ENCODE measurements at places on chromosomes 3 and 15.

GRCh38 chr15:55652359-55652758 is 64.2 kb upstream of the PYGO1 start:
- no peak for DNase-seq

- no peak for DNase-seq
These were observed 93.3 kb upstream of the CCDC54 start for GRCh38 chr3:107283948-107284347.

GRCh38 chr15:34793901-34794300 is 1.4 kb downstream of the ACTC1 start:
- no peak for DNase-seq

DNA sequence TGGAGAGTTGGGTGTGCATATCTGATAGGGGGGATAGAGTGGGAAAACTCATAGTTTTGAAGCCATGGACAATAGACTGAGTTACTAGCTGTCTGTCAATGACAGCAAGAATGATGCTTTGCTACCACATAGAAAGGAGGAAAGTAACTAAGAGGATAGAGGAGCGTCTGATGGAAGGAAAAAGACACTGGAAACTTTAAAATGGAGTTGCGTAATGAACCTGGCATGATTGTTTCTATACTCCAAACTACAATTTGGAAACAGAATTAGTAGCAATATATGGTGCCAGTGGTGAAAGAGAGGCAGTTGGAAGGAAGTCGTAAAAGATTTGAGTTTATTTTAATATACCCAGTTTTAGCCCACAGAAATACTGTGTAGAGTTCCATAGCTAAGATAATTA is 163.6 kb downstream of the TUSC7 start:
- no peak for DNase-seq

- no peak for DNase-seq
These were observed 172.1 kb downstream of the LRTM1 start for GRCh38 chr3:54755756-54756155.

- DNase-seq = no peak
These were observed 143.8 kb downstream of the IGF1R start for GRCh38 chr15:98792117-98792516.

DNA sequence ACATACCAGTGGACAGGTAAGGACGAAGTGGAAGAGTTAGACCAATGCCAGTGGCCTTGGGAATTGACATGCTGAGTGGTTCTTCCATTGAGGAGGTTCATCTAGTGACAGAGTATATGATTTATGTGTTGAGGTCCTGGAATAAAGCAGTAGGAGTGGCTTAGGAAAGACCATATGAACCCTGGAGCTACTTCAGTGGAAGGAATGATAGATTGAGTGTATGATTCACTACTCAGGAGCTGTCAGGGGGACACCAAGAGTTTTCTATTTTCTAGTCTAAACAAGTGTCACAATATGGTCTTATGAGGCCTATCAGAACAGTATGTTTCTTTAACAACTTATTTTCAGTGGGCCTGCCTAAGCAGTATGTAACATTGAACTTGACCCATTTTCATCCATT is 63.9 kb downstream of the NME9 start:
- no peak for DNase-seq

GRCh38 chr3:108970561-108970960 is 16.9 kb upstream of the GUCA1C start:
- DNase-seq = no peak

GRCh38 chr3:39205131-39205530 is 12.7 kb upstream of the XIRP1 start:
- DNase-seq = no peak

DNA sequence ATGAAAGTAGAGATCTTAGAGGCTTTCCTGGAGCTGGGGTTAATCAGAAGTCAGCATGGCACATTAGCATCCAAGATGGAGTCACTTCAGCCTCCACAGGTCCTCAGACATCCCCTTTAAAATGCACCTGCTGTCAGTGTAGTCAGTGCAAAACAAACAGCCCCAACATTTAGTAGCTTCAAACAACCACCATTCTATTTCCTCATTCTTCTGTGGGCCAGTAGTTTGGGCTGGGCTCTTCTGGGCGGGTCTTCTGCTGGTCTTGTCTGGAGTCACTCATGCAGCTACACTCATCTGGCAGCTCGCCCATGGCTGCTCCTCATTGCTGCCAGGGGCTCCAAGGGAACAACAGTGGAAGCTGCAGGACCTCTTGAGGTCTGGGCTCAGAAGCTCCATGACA is 99.9 kb downstream of the TLE3 start:
- DNase-seq = no peak

GRCh38 chr15:69606144-69606543 is 153.5 kb downstream of the RPLP1 start:
- no peak for DNase-seq

DNA sequence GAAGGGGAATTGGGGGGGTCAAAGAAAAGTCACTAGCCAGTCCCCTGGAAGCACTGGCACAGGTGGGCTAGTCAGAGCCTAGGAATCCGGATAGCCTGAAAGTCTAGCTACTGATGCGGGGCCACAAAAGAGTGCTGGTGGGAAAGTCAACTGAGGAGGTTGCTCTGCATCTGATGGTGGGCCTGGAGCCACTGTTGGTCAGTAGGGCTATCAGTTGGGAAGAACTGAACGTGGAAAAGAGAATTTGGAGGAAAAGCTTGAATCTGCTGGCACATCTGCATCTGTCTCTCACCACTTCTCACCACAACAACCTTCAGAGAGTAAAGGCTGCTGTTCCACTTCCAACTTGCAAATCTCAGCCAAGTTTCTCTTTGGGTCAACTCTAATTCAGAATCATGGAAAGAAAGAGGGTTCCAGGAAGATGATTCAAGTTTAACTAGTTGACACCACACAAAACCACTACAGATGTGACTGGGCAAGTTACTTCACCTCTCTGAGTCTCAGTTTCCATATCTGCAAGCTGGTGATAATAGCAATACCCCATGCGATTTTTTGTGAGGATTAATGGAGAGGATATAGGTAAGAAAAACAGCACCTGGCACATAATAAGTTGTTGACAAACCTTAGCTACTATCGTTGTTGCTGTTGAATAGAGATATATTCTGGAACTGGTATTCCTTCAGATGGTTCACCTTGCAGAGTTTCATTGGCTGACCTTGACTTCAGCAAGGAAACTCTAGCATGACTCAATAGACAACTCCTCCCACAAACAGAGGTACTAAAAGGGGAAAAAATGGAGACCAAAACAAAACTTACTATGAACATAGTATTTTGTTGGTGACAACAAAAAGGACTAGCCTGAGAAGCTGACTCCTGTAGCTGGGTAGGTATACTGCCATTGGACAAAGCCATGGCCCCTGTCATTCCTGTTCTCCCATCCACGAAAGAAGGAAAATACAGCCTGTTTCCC is 280.2 kb upstream of the STT3B start:
- DNase-seq = no peak

DNA sequence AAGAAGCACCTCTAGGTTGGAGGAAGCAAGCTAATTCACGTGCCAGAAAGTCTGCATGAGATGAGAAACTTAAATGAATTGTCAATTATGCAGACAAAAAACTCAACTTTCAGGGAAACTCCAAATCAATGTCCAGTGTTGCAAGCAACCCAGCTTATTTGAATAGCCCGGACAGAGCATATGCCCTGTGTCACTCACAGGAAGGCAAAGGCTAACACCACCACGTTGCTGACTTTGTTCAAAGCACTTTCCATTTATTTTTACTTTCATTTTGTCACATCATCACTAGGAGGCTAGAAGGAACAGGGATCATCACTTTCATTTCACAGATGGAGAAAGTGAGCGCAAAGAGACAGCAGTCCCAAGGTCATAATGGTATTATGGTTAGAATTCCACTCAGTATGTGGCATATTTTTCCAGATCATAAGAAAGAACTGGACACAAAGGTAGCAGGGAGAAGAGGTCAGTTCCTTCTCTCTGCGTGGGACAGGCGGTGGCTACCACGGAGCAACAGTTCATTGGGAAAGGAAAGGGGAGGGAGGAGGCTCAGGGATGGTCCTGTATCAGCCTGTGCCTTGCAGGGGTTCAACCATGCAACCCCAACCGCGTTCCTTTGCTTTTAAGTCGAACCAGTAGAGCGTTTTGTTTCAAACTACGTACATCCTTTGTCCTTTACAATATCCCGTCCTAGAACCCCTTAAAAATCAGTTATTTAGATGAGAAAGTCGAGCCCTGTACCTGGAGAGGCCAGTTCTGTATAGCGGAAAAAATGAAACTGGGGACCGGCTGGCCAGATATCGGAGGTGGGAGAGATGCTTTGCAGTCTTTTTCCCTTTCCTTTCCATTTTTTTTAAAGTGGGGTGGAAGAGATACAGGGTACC is 1.1 kb downstream of the HEG1 start:
- DNase-seq = no peak

DNA sequence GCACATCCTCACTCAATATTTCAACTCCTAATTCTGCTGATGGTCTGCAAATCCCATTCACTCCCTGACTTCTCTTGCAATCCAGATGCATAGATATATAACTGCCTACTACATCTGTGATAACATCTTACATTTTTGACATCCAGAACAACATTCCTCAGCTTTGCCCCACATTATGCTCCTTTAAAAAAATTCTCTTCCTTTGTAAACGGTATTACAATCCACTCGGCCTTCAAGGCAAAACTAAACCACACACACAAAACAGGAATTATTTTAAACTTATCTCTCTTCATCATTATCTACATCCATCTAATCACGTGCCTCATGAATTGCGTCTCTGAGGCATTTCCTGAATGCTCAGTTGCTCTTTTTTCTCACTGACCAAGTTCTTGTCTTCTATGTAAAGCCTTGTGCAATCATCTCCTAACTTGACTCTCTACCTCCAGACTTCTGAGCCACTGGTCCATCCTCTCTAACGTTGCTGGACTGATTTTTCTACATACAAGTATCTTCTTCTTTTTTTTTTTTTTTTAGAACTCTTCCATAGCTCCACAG is 117.0 kb downstream of the SATB1 start:
- no peak for DNase-seq

GRCh38 chr3:153291059-153291685 is 129.1 kb downstream of the RAP2B start:
- DNase-seq = no peak

DNA sequence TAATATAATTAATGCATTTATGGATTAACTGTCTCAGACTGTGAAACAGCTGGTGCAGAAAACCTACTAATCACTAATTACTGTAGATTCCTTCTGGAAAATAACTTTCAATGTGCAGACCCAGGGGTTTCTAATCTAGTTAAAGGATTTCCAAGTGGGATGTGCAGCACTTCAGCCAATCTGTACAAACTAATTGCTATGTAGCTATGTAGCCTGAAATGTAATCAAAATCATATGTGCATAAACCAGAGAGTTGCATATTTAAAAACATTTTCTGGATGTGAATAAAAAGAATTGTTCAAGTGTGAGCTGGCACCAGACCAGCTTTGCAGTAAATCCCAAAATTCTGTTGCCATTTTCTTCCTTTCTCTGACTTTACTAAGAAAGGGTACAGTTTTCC is 127.5 kb upstream of the CD96 start:
- no peak for DNase-seq

DNA sequence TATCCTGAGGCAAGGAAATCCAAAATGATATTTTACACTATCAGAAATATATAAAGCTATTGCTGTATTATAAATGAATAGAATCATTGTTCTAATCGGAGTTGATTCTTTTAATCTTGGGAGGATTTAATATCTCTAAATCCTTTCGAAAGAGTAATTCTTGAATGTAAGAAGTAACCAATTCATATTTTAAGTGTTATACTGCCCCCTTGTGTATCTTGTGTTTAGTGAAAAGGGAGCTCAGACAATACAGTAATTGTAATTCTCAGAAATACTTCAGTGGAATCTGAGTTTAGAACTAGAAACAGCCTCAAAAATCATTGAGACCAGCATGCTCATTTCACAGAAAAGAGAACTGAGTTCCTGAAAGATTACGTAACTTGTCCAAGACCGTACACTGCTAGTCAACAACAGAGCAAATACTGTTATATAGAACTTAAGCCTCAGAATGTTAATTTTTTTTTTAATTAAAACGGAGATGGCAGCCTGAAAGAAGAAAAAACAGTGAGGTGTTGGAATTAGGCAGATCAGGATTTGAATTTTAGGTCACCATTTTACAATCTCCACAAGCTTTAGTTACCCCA is 42.9 kb downstream of the PLCH1 start:
- no peak for DNase-seq

DNA sequence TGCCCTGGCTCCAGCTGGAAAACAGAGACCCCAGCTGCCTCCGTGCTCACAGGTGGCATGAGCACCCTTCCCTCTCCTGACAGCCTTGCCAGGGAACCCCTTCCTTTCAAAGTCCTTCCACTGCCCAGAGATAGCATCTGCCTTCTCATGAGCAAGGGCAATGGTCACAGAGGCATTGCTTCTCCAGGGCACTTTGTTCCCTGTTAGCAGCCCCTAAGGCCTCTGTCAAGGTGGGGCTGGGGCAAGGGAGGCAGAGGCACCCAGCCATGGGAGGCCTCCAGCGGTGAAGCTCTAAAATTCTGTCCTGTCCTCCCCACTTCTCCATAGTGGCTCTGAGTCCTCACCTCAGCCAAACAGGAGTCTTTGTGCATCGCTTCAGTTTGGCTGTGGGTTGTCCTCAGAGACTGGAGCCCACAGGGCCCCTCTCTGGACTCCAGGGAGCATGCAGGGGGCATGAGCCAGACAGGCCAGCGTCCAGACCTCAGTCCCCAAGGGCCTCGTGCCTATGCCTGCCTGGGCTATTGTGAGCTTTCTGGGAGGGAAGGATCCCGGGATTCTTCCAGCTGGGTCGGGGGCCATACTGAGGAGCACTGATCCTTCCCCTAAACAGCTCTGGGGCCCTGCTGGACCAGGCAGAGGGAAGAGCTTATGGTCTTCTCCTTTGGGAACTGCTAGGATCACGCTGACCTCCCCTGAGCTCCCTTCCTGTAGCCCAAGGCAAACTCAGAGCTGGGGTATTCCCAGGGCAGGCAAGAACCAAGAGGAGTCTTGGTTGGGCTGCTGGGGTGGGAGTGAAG is 106.6 kb downstream of the DNAJB8 start:
- DNase-seq = no peak

GRCh38 chr3:66467996-66468735 is 32.7 kb downstream of the LRIG1 start:
- no peak for DNase-seq

DNA sequence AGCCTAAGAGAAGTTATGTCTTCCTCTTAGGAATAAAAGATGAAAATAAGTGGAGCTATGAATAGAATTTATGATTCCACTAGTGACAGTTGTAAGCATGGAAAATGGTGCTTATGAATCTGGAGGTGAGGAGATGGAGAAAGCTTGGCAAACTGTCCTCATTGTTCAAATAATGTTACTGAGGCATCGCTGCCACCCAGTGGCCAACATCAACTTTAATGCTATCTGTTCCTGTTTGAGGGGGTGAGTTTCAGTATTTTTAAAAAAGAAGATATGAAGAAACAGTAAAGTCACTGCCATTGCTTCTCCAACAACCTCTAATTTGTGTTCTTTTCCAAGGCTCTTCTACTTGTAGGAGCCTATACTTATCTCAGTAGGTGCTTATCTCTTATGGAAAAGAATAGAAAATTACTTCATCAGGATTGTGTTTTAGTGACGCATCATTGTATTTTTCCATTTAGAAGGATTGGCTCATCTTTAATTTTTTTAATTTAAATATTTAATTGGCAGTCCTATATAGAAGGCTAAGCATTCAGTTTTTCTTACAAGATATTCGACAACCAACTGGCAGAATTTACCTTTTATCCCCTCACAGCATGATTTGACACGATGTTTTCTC is 260.4 kb upstream of the P2RY1 start:
- no peak for DNase-seq
